ENCODE measurements at places on chromosomes 6 and 20.

DNA sequence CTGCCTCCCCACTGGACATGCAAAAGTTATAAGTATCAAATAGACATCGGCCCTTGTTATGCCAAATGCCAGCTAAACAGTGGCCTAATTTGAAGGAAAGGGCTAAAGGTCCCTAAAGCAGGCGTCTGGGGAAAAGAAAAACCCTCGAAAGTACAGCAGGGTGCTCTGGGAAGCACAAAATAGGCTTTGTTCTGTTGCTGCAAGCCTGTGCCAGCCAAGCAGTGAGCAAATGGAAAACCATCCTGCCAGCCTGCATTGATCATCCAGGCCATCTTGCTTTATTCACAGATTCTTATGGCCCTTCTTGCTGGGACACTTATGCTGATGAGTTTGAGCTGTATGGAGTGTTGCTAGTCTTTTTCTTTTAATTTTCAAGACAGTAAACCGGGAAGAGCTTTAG is 62.2 kb upstream of the PLEKHG1 start:
- DNase-seq: no peak

GRCh38 chr6:107323133-107323785 is 136.1 kb downstream of the PDSS2 start:
- DNase-seq: no peak

DNA sequence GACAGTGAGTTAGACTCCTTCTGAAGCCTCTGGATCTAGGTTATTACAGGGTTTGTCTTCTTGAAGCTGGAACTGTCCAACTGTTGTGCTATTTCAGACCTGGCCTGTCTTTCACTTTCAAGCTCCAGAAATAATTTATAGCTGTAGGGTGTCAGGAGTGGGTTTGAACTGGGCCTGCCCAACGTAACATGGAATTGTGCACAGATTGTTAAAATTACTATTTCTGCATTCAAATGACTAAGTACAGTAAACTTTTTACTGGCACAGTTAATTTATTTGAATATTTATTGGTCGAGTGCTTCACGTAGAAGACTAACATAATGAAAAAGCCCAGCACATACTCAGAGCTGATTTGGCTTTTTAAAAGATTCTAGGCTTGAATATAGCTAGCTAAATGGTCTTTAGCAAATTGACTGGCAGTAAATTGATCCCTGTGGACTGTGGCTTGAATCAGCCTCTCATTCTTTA is 74.3 kb downstream of the ARID1B start:
- DNase-seq: no peak

DNA sequence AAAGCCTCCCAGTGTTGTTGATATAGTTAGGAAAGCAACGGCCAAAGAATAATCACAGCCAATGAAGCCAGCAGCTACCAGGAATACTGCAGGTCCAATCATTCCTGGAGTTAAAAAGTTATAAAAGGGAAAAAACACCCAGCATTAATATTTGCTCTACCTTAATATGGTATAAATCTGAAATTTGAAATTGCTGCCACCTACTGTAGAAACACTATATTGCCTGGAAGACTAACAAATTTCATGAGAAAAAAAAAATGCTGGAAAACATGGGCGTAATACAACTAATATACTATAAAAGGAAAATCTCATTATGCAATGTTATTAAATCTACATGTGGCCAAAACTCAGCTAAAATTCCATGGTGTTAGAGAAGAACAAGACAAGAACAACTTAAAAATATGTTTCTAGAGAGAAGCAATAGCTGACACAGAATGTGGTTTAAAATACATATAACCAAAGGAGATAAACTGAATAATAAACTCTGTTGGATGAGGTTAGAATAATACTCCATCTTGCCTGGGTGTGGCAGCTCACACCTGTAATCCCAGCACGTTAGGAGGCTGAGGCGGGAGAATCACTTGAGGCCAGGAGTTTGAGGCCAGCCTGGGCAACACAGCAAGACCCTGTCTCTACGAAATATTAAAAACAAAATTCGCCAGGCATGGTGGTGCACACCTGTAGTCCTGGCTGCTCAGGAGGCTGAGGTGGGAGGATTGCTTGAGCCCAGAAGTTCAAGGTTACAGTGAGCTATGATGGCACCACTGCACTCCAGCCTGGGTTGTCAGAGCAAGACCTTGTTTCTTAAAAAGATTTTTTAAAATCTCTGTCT is 43.1 kb downstream of the SLC17A5 start:
- no peak for DNase-seq

DNA sequence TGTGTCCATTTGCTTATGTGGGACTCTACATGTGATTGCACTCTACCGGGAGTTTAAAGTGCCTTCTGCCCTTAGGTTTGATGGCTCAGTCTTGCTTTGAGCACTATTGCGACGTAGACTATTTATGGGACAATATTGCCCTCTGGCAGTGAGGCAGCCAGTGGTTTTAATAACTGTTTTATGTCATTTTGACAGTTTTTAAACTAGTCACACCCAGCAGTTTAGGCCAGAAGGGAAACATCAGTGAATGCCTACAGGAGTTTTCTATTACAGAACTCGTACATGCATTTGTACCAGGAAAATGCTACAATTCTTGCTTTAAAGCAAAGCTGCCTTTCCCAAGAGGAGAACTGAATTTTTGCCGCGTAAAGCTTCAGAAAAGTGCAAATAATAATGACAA is 813.7 kb downstream of the KIF16B start:
- DNase-seq: no peak

GRCh38 chr6:12751694-12752325 is 35.2 kb downstream of the PHACTR1 start:
- no peak for DNase-seq

GRCh38 chr20:34528921-34529297 is 12.7 kb downstream of the DYNLRB1 start:
- peak; percentile 55 for DNase-seq

GRCh38 chr20:57317316-57317788 is 12.3 kb upstream of the SPO11 start:
- DNase-seq: no peak

- peak; percentile 54 for DNase-seq
These were observed 1.9 kb downstream of the JARID2 start for GRCh38 chr6:15247500-15248450.

DNA sequence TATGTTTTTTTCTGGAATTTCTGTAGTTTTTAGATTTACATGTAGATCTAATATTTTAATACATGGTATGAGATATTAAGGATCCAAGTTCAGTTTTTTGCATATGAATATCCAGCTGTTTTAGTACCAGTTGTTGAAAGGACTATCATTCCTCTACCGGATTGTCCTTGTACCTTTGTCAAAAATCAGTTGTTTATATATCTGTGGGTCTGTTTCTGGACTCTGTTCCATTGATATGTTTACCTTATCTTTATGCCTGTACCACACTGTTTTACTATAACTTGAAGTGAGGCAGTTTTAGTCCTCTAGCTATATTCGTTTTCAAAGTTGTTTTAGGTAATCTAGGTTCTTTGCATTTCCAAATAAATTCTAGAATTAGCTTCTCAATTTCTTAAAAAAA is 47.7 kb downstream of the CBFA2T2 start:
- DNase-seq: no peak

DNA sequence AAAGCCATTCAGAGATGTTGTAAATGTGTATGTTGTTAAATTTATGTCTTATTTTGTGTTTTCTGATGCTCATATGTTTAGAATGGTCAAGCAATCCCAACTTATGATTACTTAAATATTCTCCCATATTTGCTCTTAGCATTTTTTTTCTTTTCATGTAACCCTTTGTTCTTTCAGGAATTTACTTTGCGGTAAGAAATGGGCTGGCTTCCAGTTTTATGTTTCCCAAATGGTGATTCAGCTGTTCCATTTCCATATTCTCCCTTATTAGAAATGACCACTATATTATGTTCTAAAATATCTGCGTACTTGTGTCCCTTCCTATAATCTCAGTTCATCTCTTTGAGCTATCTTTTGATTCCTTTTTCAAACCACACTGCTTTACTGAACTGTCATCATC is 113.7 kb downstream of the CDH26 start:
- no peak for DNase-seq

DNA sequence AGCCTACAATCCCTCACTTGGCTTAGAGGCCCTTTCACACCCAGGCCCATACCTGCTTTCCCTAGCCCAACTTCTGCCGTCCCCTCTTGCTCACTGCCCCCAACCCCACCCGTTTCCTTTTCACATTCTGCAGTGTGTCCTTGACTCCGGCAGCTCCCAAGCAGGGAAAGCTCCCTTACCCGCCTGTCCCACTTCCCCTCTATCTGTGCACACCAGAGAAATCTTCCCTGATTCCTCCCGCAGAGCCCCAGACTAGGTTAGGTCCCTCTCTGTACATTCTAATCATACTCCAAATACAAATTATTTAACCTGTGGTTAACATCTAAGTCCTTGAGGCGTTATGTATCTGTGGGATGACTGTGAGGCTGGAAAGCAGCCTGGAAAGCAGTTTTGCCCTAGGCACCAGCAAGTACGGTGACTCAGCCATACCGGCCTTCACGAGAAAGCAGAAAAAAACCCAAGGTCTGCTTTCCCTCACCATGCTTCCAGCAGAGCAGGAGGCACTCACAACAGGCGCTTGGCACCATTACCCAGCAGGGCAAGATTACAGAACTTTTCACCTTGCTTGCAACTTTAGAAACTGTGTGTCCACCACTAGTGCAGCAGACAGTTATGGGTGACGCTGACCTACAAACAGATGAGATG is 22.3 kb downstream of the ELOVL5 start:
- no peak for DNase-seq

GRCh38 chr20:25453035-25453810 is 45.8 kb downstream of the GINS1 start:
- peak; percentile 5 for DNase-seq

- no peak for DNase-seq
These were observed 18.2 kb downstream of the NEDD9 start for GRCh38 chr6:11214084-11214833.

DNA sequence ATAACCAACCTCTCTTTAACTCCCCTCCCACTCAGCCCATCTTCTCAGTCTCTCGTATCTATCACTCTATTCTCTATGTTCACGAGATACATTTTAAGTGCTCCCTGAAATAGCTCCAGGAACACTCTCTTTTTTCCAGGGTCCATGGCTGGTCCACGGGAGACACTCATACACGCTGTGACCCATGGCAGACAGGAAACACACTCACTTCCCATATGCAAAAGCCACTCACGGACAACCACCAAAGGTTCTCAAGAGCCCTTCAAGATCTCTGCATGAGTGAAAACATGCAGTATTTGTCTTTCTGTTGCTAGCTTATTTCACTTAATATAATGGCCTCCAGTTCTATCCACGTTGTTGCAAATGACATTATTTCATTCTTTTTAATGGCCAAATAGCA is 71.4 kb upstream of the PCSK2 start:
- DNase-seq: peak; percentile 53

DNA sequence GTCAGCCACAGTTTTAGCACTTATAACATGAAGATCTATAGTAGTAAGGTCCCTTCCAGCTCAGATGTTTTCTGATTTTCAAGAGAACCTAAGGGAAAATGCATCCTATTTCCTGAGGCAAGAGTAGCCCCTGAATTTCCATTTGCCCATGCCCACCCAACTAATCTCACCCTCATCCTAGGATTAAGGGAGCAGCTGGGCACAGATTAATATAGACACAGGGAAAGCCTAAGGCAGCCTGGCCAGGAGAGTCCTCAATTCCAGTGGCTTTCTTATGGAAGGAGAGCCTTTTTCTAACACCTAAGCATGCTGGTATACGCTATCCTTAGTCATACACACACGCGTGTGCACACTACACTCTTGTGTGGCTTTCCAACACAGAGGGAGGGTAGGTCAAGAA is 1.5 kb downstream of the APOBEC2 start:
- DNase-seq: no peak

- DNase-seq: no peak
These were observed 113.9 kb downstream of the GMPR start for GRCh38 chr6:16352258-16352635.

DNA sequence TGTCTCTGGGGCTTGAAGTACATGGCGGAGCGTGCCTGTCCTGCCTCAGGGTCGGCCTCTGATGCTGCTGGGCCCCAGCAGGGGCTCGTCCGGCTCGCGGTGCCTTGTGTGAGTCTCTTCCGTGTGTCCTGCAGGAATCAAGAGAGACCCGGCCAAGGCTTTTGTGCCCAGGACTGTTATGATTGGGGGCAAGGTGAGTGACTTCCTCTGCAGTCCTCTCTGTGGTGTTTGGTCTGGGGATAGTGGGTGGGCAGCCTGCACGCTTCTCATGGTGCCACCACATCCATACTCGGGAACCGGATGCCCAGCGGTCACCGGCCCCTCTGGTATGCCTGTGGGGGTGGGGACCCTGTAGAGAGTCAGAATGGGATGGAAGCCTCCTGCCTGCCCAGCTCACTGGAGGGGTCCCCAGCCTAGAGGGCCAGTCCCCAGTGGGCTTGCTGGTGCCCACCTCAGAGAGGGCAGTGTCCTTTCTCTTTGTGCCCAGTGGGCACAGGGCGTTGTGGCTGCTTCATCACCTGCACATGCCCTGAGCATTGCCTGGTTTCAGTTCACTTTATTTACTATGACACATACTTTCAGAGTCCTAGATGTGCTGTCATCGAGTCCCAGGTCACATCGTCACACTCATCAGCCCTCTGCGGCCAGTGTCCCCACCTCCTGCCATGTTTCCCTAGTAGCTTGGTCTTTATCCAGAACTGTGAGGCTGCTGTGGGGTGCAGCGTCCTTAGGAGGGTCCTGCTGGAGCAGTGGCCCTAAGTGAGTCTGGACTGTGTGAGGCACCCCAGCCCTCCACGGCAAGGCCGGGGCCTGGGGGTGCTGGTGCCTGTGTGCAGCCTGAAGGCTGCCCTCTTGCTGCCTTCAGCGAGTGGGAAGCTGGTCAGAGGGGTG is 40.7 kb downstream of the PYGB start:
- no peak for DNase-seq

DNA sequence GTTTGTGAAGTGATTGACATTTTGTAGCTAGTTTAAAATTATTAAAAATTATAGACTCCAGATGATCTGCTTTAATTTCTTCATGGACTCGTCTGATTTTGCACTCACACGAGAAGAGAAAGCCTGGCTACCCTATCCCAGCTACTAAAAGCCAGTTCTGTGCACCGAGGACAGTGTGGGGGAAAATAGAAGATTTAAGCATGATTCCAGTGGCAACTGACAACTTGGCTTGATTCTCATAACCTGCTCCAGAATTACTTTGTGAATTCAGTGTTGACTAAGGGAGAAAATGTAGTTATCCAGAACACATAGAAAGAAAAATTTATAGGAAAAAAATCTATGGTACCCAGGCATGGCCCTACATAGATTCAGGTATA is 88.7 kb downstream of the SNAP25 start:
- DNase-seq: no peak

DNA sequence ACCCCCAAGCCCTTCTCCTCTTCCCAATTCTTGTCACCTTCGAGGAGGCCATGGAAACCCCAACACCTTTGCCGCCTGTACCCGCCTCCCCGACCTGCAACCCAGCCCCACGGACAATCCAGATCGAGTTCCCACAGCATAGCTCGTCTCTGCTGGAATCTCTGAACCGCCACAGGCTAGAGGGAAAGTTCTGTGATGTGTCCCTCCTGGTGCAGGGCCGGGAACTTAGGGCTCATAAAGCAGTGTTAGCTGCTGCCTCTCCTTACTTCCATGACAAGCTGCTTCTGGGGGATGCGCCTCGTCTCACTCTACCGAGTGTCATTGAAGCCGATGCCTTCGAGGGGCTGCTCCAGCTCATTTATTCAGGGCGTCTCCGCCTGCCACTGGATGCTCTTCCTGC is 675 bp downstream of the ZBTB9 start:
- DNase-seq: no peak

GRCh38 chr6:30194797-30195690 is 18.2 kb downstream of the TRIM26 start:
- no peak for DNase-seq

GRCh38 chr6:159716247-159717096 is 10.8 kb upstream of the WTAP start:
- no peak for DNase-seq

- no peak for DNase-seq
These were observed 42.5 kb downstream of the HLA-G start for GRCh38 chr6:29870104-29870503.

All from NCI-H2029 (cell line).